Brain pericyte (primary cell): ENCODE measurements at places on chromosomes 3 and 15.

- DNase-seq = no peak
Observed at GRCh38 chr3:31197941-31198340, 303.5 kb upstream of the GADL1 start.

DNA sequence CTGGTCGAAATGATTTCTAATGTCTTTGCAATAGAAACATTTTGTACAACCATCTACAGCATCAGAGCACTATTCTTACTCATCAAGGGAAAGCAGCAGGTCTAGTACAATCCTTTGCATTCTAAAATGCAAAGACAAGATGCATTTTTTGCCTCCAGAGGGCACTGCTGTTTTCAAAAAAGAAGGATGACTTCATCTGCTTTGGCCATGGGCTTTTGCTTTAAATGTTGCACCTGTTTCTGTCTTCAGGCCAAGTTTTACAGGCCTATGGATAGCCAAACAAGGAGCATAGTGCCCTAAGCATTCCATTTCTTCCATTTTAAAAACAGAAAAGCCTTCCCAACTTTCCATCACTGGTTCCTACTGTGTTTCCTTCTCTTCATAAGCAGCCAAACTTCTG is 3.4 kb downstream of the PARP9 start:
- no peak for DNase-seq

- DNase-seq = no peak
Observed at GRCh38 chr3:14889205-14889604, 58.2 kb upstream of the NR2C2 start.

DNA sequence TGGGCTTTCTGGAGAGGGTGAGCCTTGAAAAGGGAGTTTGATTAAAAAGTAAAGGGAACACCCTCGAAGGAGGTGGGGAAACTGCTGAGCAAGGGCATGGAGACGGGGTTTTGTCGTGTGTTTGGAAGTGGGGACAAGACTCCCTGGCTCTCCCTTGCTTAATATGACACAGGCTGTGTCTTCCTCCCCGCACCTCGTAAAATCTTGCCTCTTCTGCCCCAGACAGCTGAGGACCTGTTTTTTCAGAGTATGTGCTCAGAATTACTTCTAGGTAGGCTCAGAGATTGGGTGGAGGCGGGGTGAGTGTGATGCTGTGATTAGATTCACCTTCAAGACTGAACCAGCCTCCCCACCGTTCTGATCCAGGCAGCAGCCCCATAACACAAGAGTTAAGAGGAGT is 244.4 kb upstream of the TLE3 start:
- no peak for DNase-seq

- no peak for DNase-seq
Observed at GRCh38 chr3:180093535-180093934, 56.8 kb upstream of the PEX5L start.

- no peak for DNase-seq
Observed at GRCh38 chr3:100023595-100023994, 90.7 kb downstream of the FILIP1L start.

GRCh38 chr3:8458711-8459110 is 42.9 kb upstream of the LMCD1 start:
- DNase-seq = no peak

GRCh38 chr15:79644091-79644490 is 212.0 kb downstream of the MINAR1 start:
- no peak for DNase-seq

DNA sequence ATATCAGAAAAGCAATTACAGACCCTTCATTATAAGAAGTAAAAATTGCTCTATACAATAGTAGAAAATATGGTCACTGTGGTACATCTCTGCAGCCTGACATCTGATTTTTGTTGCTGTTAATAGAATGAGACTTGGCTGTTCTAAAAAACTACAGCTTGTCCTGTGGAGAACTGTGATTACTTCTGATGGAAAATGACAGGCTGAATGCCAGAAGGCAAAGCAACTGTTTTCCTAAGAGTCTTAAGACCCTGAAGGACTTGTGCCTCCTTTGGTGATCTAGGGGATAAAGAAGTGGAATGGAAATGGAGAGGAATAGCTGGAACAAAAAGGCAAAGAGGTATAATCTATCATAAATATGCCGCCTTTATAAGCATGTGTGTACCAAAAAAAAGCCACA is 314.8 kb downstream of the BCHE start:
- DNase-seq = no peak

DNA sequence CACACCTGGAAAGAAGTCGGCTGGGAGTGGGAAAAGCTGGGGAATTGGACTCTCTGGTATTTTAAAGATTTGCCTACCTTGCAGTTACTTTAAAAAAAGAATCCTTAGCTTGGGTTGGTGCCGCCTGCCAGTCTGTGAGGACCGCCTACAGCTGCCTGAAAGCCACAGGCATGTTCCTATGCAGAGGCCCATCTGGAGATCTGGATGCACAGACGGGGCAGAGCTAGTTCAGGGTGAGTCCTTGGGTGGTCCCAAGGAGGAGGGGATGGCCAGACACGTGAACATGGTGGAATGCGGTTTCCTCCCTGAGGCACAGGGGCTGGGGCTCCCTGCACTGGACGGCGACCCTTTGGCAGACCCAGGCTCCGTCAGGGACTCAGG is 113.2 kb upstream of the IQSEC1 start:
- DNase-seq = no peak

DNA sequence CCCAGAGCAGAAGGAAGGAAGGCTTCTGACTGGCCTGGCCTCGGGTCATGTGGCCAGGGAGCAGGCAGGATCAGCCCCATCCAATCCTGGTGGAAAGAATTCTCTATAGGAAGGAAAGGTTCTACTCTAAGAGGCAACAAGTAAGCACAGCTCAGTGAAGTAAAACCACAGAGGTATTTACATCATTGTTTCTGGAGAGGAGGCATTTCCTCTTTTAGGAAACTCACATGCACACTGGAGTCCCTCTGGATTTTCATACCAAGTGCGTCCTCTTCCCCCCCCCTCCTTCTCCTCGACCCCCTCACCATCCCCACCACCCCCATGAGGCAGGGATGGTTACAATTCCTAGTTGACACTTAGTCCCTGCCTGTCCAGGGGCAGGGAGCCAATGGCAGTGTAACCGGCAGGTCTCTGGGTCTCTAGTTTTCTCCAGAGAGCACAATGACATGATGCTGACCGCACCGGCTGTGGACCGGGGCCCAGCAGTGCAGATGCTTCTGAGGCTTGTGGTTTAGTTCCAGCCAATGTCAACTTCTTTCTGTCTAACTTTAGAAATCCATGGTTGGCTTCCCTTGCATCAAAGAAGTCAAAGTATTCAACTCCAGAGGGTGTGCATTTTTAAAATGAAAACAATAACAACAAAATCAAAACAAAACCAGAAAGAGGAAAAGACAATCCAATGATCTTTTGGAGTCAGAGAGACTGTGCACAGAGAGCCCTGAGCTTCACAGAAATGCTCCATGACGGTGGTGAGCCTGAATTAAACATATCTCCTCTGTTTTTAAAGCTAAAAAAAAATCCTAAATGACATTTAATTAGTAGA is 230.3 kb upstream of the TLE3 start:
- DNase-seq = peak; percentile 42

GRCh38 chr3:122928396-122929187 is 99.0 kb downstream of the SEMA5B start:
- DNase-seq = no peak

- DNase-seq = no peak
Observed at GRCh38 chr3:45940004-45940780, 3.1 kb upstream of the CXCR6 start.

DNA sequence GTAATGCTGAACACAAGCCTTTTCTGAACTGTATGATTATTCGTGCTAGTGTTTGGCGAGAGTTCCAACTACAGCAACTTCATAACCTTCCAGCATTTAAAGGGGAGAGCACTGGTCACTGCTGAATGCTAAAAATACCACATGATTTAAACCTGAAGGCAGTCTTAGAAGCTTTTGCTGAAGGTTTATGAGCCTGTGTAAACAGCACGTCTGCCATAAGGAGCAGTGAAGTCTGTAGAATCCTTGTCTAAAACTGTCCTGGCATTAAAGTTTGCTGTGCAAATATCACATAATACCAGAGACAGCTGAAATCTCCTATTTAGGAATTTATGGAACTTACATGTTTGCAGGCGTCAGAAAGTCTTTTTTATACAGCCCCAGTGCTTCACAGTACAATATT is 5.9 kb downstream of the SATB1 start:
- DNase-seq = no peak

GRCh38 chr3:169659096-169659819 is 4.3 kb downstream of the MECOM start:
- no peak for DNase-seq

- peak; percentile 15 for DNase-seq
Observed at GRCh38 chr3:146682171-146682570, 77.0 kb upstream of the PLSCR5 start.

DNA sequence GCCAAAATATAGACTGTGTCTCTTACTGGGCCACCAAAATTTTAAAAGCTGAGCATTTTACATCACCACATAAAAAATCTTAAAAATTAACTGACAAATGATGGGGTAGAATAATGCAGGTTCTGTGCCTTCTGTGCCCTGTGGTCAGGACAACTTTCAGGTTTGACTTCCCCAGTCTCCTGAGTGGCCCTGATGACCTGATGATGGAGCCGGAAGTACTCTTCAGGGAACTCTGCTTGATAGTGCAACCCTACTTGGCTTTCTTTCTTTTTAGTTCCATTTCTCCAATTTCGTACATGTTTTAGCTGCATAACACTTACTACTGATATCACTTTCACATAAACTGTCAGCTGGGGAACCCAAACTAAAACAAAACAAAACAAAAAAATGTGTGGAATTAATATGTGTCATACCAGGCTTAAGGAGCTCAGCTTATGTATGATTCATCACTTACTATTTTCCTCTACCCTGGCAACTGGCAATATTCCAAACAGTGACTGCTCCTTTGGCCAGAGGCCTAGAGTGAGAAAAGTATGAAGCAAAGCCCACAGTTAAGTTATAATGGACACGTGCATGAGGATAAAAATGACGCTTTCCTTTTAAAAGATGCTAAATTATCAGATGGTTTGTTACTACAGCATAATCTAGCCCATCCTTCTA is 194.3 kb downstream of the BCHE start:
- peak; percentile 86 for DNase-seq

GRCh38 chr3:37702478-37703154 is 159.1 kb upstream of the CTDSPL start:
- no peak for DNase-seq

- DNase-seq = no peak
Observed at GRCh38 chr3:184172681-184173373, 1.8 kb upstream of the AP2M1 start.

DNA sequence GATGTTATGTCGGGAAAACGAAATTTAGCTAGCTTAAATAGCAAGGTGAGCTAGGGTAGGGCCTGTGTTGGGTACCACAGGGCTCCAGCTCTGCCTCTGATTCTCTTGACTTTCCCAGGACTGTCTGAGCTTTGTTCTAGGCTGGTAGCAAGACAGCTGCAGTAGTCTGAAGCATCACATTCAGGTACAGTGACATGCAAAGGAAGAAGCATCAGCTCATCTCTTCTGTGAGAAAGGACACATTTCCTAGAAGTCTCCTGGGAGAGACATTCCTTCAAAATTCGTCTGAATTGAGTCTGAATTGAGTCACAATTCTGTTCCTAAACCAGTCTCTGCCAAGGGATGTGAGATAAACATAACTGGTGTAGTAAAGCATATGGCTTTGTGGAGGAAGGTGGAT is 8.5 kb upstream of the UBXN7 start:
- no peak for DNase-seq

DNA sequence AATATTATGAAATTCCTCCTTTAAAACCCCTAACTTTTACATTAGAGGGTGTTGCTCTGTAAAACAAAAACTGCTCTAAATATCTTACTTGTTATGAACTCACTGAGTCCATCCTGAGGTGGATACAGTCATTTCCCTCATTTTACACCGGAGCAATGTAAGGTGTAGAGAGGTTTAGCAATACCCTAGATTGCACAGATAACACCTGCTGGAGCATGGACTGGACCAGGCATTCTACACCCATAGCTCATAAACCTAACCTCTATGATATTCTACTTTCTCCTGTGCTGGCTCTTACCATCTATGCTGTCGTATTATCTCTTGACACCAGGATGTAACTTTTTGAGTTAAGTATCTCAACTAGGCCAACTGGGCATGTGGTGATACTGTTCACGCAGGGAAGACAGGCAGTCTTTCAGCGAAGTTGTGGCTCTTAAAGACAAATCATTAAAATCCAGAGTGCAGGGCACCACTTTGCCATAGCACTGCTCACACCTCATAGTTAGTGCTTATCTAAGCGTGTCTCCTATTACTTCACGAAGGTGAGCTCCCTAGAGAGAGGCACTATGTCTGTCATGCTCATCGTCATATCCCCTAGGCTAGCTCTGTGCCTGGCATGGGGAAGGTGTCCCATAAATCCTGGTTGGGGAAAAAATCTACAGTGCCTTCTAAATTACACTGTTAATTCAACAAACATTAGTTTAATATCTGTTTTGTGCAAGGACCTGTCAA is 100.1 kb upstream of the SLC2A2 start:
- DNase-seq = no peak

- peak; percentile 18 for DNase-seq
Observed at GRCh38 chr3:100210772-100211135, 50.0 kb upstream of the TBC1D23 start.

DNA sequence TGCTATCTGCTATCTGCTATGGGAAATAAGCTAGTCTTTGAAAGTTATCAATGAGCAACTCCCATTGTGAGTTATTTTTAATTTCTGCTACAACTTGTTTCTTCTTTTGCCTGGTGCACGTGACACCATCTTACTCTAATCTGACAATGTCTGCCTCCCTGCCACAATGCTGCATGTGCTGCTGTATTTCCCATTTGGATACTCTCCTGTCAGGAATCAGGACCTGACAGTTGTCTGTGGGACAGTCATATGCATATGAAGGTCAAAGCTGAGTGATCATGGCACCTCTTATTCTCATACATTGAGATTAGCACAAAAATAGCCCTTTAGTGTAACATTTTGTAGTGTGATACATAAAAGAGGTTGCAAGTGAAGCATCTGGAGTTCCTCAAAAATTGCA is 45.8 kb downstream of the HMG20A start:
- DNase-seq = no peak

GRCh38 chr15:91338766-91339165 is 238.7 kb downstream of the SV2B start:
- no peak for DNase-seq

- DNase-seq = no peak
Observed at GRCh38 chr15:90336705-90337141, 15.4 kb upstream of the ZNF774 start.

GRCh38 chr3:45312836-45313493 is 75.4 kb upstream of the LARS2 start:
- DNase-seq = no peak

- DNase-seq = no peak
Observed at GRCh38 chr15:88074386-88074785, 182.2 kb downstream of the NTRK3 start.

DNA sequence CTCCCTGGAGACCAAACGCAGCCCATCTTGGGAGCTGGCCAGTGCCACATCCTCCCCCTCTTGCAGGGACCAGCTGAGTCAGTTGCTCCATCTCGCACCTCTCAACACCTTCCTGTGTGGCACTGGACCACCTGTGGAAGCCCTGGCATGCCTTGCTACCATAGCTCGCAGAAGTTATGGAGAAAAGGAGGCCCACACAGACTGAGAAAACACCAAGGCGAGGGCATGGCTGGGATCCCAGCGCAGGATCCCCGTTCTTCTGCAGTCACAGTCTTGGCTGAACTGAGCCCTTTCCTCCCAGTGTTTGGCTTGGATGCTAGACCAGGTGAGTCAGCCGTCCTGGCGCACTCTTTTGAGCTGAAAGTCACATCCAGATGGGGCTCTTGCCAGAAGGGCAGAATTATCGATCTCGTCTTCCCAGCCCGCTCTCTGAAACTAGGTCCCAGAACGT is 46.9 kb downstream of the CHRD start:
- DNase-seq = no peak
